ENCODE measurements at places on chromosomes 7 and 10.

DNA sequence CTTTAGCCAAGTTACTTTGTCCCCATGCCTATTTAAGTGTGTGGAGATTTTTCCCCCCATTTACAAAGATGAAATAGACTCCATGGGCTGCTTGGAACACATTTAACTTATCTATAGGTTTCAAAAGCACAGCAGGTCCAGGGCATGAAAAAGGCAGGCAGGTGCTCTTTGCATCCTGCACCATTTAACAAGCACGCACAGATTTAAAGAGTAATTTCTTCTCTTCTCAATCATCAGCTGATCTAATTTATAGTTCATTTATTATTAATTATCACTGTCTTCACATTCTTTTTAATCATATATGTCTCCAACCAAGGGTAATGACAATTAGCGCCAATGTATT lies 156.8 kb downstream of the CACNA2D1 start:
- DNase-seq = no peak

GRCh38 chr7:44292420-44292817 lies 33.0 kb downstream of the CAMK2B start:
- no peak for DNase-seq

- DNase-seq = no peak
Observed at GRCh38 chr10:1659221-1659791, 78.0 kb downstream of the ADARB2 start.

- no peak for DNase-seq
Observed at GRCh38 chr7:101537205-101537604, 91.9 kb downstream of the MYL10 start.

DNA sequence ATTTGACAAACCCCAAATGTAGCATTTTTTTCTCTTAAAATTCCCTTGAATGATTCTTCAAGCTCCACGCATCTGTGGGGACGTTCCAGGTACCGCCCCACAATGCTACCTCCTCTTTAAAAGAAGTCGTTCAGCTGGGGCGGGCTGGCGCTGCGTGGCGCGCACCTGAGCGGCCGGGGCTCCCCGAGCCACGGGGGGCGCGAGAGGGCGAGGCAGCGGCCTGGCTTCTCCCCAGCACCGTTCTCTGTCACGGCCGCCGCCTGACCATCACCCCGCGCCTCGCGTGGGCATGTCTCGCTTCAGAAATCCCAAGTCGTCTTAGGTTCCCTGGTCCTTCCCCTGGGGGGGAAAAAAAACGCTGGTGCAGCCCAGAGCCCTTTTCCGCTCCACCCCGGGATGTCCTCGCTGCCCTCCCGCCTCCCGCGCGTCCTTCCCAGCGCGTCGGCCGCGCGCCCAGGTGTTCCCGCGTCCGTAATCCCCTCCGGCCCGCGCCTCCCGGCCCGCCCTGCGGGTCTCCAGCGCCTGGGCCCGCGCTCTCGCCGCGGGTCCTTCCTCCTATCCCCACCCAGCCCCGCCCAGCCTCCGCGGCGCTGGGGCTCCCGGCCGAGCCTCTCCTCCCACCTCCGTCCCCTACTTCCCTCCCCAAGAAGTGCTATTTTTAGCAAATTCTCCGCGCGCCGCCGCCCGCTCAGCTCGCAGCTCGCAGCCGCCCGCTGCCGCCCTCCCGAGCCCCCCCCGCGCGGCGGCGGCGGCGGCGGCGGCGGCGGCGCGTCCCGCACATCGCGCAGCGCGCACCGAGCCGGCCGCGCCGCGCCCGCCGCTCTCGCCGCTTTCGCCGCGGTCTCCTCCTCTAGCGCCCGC lies 58.7 kb upstream of the PRPS1L1 start:
- DNase-seq = peak; percentile 14

- DNase-seq = no peak
Observed at GRCh38 chr10:73803680-73804286, 7.6 kb downstream of the NDST2 start.

DNA sequence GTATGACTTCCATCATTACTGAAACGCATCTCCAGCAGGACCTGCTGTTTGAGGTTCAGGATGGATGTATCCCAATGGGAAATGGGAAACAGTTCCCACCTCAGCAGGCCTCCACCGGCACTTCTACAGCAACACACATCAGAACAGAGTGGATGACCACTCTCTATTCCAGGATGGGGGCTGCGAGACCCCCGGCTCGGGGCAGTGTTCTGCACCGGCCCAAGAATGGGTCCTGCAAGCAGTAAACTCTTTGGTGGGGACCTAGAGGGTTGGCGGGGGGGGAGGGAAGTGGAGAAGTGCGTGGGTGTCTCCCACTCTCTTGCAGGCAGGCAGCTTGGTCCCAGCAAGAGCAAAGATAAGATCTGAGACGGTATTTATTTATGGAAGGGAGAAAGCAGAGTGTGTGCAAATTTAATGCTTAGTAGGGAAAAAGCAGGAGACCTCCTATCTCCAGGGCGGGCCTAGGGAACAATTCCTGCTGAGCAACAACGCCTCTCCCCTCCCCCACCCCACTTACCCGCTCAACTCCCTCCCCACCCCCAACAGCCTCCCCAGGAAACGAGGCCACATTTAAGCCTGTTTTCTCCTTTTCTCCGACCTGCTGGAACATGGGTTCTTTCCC lies 4.0 kb downstream of the SFMBT2 start:
- DNase-seq = no peak

DNA sequence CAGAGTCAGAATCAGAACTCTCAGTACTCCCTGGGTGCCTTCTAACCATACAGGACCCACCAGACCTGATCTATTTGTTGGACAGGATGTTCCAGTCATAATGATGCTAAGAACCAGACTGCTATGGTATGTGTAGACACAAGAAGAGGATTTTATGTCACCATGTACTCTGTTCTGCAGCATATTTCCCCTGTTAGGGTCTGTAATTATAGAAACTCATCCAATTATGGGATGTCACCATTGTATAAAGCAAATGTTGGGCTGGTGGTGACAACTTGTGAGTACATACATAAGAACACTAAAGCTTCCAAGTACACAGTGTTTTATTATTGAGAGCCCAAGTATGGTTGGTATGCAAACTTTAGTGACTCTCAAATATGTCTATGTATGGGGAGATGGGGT lies 67.1 kb upstream of the AGBL3 start:
- peak; percentile 64 for DNase-seq

- DNase-seq = no peak
Observed at GRCh38 chr10:116097239-116097784, 175.7 kb downstream of the GFRA1 start.

DNA sequence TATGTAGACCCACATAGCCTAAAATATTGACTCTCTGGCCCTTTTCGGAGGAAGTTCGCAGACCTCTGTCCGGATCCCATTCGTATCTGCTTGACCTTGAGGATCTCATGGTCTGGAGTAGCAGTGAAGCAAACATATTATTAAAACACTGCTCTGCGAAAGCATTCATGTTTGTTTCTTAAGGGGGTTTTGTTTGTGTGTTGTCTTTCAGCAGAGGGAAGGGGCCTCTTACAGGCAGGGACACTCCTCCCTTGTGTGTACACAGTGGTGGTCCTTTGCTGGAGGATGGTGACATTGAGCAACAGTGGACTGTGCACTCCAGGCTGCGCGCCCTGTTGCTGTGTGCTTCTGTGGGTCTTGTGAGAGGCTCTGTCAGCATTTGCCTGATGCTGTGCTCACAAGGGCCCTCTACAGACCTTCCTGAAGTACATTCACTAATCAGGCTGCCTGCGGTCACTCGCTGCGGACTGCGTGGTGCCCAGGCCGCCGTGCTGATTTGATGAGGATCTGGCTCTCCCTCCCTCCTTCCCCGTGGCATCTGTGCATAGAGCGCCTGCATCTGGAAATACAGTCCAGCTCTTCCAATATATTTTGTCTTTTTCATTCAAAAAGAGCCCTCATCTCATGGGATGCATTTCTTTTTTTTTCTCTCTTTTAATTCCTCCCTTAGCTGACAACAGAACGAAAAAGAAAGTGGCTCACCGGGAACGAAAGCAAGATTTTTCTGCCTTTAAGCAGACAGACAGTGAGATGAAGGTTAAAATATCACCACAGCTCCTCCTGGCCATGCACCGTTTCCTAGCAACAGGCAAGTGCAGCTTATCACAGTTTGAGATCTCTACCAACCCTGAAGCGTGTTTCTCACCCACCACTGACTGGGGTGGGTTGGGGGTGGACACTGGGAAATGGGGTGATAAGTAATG lies 135.8 kb downstream of the CNNM2 start:
- DNase-seq = peak; percentile 70

DNA sequence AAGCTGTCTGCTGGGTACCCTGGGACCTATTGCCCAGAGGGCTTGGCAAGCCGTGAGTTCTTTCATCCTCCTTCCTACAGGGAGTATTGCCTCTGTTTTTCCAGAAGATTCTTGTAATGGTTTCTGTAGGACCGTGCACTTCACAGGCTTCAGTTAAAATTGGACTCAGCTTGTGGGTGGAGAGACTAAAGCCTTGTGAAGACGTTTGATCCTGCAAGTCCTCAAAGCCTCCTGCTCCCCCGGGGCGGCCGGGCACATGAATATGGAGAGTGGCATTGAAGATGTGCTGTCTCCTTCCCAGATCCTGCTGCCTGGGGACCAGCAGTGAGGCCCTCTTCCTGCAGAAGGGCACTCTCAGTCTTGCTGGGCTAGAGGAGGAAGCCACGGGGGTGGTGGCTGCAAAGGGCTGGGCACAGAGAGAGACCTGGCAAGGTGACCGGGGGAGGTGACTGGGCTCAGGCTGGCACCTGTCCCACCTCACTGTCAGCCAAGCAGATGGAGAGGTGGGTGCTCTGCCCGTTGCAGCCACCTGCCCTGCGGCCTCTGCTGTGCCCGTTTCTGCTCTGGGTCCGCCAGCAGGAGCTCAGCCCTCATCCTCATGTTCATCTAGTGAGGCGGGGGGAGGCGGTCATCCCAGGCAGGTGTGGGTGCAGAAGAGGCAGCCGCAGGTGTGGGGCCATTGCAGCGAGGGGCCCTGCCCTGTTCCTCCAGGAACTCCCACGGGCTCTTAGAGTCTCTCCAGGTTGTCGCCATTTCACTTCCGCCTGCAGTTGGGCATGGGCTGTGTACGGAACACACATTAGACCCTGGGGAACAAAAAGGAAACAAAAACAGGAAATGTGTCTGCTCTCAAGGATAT lies 55.7 kb downstream of the TMEM209 start:
- no peak for DNase-seq

- no peak for DNase-seq
Observed at GRCh38 chr7:25117226-25118047, 7.6 kb downstream of the CYCS start.

GRCh38 chr7:131547589-131547988 lies 8.8 kb downstream of the PODXL start:
- DNase-seq = no peak

DNA sequence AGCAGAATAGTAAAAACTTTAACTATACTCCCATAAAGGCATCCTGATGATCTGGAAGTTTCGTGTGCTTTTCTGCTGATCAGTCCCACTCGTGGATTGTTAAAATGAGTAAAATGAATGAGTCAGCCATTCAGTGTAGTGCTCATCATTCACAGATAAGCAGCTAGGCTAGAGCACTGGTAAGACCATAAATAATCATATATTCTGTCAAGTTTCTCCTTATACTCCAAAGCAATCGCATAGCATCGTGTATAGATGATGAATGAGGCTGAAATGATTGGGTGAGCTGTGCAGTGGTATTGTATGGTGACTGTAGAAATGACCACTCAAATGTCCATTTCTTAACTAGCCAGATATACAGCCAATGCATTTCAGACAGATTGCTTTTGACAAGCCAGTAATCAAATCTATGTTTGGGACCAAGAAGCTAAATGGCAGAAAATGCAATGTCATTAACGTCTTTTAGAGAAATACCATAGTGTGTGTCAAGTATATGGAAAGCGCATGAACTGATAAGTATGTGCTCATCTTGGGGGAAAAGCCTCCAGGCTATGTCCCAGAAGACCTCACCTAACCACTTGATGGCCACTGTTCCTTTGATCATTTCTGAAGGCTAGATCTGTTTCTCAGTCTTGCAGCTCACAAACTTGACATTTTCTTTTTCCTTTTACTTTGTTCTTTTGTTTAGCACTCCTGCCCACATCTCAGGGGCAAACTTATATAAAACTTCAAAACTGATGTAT lies 227.2 kb upstream of the FAM3C start:
- DNase-seq = peak; percentile 5

DNA sequence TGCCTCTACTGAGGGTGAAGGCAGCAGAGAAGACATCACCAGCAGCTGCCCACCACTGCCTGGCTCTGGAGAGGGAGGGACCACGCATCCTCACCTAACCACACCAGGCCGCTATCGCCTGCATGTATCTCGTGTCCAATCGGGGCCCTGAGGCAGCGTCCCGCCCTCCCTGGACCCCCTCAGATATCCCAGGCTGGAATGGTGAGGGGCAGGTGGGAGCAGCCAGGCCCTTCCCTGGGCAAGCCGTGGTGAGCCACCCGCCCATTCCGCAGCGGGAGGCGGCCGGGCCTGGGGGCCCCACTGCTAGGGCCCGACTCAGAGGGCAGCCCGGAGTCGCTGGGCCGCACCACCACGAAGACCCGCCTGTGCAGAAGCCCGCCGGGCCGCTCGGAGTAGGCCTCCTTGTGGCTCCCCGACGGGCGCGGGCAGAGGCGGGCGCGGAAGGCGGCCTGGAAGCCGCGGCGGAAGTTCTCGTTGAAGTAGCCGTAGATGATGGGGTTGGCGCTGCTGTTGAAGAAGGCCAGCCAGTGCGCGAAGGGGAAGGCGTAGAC lies 21.6 kb upstream of the PPA1 start:
- no peak for DNase-seq

- no peak for DNase-seq
Observed at GRCh38 chr7:35700333-35700732, 5.4 kb upstream of the HERPUD2 start.

DNA sequence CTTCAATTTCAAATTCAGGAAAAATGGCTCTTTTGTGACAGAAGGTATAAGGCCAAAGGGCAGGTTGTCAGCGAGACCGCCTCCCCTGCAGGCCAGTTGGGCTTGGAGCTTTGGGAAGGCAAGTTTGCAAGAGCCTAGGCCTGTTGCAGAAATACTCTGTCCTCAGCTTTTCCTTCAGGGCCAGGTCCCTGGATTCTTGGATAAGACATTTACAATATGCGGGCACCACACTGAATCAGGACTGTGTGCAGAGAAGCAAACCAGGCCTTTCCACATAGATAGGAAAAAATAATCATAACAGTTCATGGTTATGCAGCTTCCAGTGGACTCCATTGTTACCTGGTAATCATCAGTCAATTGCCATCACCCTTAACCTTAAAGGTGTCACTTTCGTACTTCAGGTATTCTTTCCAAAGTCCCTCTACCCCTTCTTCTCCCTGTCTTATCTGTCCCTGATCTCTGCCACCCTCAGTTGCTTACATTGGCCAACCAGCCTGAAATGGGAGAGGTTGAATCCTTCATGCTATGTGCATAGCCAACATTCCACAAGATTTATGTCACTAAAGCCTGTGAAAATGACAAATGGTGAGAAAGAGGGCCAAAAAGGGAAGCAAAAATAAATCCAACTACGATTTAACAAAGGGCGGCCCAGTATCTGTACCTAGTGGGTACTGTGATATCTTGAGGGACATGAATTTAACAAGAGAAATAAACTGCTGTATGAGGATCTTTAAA lies 304.5 kb upstream of the NFE2L3 start:
- DNase-seq = peak; percentile 66

DNA sequence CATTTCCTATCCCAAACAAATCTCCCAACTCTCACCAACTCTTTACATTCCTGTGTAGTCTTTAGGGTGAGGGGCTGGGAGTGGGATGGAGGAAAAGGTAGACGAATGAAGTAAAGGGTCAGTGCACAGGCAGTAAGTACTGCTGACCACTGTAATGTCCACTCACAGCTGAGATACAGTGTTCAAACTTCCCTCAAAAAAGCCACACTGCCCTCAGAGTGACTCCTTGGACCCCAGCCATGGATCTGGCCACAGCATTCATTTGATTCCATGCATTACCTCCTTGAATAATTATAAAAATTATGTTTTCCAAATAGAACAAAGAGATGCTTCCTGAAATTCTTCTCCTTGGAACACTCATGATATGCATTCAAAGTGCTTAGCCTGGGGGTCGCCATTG lies 19.8 kb upstream of the HIPK2 start:
- DNase-seq = no peak

Measured in fibroblast of skin of abdomen (primary cell).